ENCODE measurements at places on chromosomes 12 and 14. TPM values are rescaled to one million over a fixed set of nuclear protein-coding genes. Genes with fewer than 3 reads are reported as not detected.

DNA sequence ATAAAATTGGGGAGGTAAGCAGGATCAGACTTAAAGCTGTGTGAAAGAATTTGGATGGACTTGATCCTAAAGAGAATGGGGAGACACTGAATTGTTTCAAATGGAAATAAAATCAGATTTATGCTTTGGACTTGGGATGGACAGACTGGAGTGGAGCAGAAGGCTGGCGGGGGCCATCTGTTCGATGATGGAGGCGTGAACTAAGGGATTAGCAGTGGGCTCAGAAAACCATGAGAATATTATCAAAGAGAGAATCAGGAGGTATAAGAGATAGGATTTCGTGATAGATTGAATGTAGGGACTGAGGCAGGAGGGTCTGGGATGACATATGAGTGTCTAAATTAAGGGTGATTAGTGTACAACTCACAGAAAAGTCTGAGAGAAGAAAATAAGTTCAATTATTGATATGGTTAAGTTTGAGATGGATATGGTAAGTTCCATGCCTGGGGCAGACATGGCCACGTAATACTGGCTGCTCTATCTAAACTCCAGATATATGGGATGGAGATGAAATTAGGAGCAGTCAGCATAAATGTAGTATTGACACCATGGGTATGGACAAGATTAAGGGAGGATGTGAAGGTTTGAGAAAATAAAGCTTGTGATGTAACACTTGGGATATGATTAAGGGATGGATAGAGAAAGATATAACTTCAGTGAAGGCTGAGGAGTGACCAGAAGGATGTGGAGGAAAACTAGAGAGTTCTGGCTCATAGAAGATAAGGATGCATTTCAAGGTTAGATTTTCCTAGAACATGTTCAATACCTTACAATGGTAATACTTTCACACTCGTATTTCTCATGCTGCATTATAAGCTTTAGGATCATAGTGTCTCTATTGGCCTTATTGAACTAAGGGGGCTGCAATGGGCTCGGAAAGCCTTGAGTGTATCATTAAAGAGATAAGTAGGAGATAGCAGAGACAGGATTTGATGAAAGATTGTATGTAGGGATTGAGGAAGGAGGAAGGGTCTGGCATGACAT is 1.0 kb upstream of the TSSK4 start:
- DNase-seq = no peak

GRCh38 chr14:28773861-28774691 is 7.5 kb downstream of the FOXG1 start:
- DNase-seq = no peak

GRCh38 chr12:4736091-4736490 is 15.9 kb downstream of the GALNT8 start:
- DNase-seq = no peak

DNA sequence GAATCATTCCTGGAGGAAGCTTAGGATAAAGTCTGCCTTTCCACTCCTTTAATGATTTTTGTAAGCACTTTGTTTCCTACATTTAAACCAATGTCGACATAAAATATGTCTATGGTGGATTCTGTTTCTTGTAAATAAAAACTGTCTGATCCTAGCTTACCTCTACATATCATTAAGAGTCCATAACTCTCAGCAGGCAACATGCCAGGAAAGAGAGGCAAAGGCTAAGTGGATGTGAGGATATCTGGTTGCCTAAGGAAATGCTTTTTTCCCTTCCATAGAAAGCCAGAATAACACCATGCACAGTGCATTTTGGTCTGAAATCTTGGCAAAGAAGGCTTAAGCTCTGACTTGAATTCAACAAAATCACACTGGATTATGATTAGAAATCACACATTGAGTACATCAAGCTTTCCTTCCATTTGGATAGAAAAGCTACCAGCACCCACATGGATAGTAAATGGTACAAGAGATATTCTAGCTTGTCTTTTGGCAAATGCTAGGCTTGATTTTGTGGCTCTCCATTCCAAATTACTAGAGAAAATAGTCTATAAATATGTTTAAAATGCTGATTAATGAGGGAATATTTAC is 57.0 kb upstream of the CNTN1 start:
- DNase-seq = no peak

Gene B3GNT4
- 6.2 TPM for polyA plus RNA-seq

Gene CCDC60
- 0.20 TPM for polyA plus RNA-seq

GRCh38 chr12:98352218-98352811 is 163.1 kb upstream of the TMPO start:
- DNase-seq = no peak

DNA sequence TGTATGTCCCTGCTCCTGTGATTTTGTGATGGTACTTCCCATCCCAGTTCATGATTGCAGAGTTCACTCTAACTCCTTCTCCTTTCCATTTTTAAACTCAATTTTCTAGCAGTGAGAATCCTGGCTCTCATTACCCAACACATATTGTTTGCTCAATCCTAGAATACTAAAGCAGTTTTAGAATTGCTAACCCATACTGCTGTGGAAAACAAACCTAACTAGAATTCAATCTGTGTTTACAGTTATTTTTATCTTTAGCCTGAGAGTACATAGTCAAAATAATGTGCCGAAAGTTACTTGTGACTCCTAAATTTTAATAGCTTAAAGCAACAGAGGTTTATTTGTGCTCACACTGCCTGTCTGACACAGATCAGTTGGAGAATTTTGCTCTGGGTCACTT is 508.0 kb downstream of the AACS start:
- DNase-seq = no peak

Gene WDR89
- 18.9 TPM for polyA plus RNA-seq

DNA sequence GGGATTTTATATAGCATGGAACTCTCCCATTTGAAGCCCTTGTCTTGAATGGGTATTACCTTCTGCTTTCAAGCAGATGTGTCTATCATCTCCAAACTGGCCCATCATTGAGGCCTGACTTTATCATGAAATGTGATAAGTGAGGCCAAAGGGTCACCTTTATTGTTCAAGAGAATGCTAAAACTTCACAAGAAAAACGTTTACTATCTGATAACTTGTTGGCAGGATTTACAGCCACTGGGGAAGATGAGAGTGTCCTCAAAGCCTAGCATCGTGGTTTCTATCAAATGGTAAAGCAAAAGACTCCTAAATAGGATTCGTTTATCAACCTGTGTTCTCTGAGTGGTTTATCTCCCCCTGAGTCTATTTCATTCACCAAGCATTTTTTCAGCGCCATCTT is 62.0 kb upstream of the CLMN start:
- DNase-seq = no peak

- DNase-seq = no peak
These were observed 818.6 kb upstream of the MGAT4C start for GRCh38 chr12:87074781-87075180.

- DNase-seq = no peak
These were observed 34.0 kb downstream of the ERO1A start for GRCh38 chr14:52661314-52661713.

Data from left renal pelvis (tissue), 4 donors.